ENCODE measurements at places on chromosomes 6 and 20.

- DNase-seq, result peak; percentile 28
Observed at GRCh38 chr20:542777-543368, 717 bp downstream of the CSNK2A1 start.

DNA sequence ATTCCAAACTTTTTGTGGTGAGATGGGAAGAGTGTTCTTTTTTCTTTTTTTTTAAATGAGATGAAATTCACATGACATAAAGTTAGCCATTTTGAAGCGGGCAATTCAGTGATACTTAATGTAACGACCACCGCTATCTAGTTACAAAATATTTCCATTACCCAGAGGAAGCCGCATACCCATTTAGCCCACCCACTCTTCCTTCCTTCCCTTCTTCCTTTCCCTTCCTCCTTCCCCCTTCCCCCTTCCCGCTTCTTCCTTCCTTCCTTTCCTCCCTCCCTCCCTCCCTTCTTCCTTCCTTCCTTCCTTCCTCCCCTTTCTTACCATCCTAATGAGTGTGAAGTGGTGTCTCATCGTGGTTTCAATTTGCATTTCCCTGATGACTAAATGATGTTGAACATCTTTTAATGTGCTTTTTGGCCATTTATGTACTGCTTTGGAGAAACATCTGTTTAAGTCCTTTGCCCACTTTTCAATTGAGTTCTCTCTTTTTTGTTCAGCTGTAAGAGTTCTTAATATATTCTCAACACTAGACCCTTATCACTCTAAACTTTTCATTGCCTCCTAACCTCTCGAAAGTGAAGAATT lies 371.1 kb downstream of the FARS2 start:
- no peak for DNase-seq

GRCh38 chr6:42010185-42010891 lies 40.0 kb upstream of the TAF8 start:
- DNase-seq, result no peak

DNA sequence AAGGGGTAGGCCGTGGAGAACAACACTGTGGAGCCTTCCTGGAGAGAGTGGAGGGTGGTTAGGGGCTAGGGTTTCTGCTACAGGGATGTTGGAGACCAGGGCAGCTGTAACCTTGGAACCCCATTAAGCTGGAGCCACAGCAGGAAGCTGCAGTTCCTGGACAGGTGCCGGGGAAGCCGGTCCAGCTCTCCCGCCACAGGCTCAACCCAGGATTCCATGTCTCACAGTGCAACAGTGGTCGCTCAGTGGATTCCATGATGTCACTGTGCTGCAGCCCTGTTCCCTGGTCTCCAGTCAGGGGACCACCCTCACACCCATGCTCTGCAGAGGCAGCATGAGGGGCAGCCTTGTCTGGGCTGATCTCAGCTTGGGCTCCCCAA lies 264.6 kb upstream of the CDYL start:
- no peak for DNase-seq

DNA sequence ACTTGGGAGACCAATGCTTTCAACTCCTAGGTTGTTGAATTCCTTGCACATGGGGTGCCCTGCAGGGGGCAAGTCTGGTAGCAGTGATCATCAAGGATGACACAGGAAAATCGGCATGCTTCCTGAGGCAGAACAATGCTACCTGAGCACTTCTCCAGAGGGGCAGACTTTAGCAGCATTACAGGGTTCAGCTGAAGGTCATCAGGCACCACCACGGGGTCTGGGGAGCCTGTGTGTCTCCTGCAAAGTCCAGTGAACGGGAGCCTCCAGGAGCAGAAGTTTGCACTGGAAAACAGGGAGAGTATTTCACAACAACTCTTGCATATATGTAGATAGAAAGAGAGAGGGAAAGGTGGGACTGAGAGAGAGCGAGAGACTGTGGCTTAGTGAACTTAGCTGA lies 10.2 kb downstream of the VSX1 start:
- DNase-seq, result no peak

DNA sequence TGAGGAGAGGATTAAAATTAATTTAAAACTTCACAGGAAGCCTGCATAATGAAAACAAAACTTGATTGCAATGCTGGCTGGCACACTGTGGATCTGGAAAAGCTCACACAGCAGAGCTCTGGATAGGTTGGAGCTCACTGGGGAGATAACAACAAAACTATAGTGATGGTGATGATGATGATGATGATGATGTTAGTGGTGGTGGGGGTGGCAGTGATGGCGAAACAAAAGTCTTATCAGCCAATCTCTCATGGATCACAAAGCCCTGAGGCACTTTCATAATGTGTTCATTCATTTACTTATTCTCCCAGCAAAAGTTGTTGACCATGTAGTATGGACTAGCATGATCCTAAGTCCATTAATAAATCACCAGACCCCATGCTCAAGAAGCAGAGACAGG lies 152.0 kb downstream of the MBOAT1 start:
- DNase-seq, result no peak

DNA sequence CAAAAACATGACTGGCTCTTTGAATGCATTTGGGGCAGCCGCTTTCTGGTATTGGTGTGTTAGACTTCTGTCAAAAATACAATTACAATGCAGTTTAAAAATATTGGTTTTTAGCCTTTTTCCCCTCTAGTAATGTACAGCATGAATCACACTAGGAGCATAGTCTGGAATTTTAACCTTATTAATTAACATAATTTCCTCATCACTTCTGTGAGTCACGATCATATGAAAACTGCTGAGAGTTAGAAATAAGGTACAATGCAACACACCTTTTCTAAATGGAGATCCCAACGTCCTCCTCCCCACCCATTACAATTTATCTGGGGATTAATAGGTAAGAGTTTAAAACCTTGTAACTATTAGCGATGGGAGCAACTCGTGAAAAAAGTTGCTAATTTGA lies 297.1 kb upstream of the RIMS1 start:
- DNase-seq, result no peak

- DNase-seq, result no peak
Observed at GRCh38 chr6:127162836-127163235, 44.4 kb downstream of the RSPO3 start.

- DNase-seq, result no peak
Observed at GRCh38 chr6:43267619-43268354, 24.5 kb downstream of the TTBK1 start.

GRCh38 chr6:34237722-34238584 lies 1.3 kb downstream of the HMGA1 start:
- no peak for DNase-seq

DNA sequence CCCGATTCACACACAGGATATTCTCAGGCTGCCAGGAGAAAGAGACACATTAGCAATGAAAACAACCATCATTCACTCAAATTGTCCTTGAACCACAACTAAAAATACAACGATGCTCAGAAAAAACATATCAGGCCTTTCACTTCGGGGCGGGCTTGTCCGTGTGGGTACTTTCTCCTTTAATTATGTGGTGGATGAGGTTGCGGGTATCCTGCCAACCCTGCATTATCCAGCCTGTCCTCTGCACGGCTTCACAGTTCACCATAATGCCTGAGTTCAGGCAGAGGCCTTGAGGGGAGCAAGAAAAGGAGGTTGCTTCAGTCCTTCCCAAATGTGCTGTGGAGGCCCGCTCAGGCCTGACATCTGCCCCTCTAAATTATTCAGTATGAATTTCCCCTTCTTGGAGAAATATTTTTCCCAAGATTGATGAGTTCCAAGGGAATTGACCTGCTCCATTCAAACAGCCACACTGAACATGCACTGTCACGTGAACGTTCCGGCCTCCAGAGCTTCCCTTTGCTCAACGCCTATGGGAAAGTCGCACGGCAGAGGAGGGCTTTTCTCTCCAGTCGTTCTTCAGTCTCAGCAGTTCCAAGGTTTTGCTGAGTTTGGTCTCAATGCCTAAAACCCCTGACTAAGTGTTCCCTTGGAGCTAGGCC lies 70.3 kb downstream of the MYLK4 start:
- no peak for DNase-seq

DNA sequence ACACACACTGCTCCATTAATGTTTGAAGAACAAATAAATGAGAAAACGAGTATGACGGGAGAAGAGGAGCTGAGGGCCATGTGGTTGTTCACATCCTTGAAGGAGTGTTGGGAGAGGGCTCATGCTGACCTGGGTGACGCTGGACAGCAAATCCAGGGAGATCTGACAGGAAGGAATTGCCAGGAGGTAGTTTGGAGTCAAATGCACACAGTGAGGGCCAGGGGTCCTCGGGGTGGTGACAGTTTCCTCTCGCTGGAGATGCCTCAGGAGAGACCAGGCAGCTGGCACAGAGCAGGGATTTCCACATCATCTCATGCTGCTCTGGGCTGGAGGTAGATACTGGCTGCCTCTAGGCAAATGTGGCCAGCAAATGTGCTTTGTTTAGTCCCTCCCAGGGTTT lies 2.0 kb upstream of the TMEM181 start:
- DNase-seq, result no peak

DNA sequence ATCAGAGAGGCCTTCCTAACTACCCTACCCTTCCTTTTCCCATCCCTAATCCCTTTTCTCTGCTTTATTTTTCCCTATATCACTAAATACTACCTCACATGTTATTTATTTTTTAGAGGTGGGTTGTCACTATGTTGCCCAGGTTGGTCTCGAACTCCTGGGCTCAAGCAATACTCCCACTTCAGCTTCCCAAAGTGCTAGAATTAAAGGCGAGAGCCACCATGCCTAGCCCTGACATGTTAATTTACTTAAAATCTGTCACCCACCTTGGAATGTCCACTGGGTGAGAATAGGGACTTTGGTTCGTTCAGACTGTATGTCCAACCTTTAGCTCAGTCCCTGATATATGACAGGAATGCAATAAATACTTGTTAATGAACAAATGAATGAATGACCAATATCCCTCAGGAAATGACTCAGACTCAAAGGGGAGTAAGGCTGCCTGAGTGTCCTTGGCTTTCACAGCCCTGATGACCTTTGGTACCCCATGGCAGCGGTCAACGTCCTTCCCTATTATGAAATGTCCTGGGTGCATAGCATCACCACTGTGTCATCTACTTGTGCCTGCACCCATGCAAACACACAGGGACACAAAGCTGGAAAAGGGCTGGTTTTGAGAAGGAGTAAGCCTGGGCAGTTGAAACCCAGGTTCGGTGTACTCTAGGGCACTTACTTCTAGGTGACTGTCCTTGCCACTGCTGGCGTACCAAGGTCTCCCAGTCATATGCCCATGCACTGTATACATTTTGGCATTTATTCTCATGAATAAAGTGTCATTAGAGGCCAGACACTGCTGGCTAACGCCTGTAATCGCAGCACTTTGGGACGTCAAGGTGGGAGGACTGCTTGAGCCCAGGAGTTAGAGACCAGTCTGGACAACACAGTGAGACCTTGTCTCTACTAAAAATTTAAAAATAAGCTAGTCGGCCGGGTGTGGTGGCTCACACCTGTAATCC lies 26.5 kb downstream of the BCL2L1 start:
- DNase-seq, result no peak

DNA sequence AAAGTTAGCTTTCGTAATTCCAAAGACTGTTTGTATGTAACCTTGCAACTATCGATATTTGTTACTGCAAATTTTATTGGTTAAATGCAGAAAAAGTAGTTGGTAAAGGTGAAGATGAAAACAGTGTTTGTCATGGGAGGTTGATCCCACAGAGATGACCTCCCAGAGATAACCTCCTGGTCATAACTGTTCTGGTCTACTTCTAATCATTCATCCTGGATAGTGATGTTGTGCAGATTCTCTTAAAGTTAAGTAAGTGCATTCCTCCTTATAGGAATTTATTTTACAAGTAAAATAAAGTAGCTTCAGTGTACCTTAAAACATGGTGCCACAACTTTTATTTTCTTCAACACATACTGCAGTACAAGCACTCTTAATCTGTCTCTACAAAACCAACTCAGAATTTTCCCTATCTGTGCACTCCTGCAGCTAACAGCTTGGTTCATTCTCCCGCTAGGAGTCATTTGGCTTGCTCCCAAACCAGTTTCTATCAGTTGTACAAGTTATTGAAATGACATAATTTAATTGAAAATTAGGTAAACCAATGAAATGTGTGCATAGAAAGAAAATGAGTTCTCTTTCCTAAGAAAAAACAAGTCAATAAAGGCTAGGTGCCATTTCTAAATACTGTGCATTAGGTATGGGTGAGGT lies 19.2 kb downstream of the METTL24 start:
- DNase-seq, result no peak

DNA sequence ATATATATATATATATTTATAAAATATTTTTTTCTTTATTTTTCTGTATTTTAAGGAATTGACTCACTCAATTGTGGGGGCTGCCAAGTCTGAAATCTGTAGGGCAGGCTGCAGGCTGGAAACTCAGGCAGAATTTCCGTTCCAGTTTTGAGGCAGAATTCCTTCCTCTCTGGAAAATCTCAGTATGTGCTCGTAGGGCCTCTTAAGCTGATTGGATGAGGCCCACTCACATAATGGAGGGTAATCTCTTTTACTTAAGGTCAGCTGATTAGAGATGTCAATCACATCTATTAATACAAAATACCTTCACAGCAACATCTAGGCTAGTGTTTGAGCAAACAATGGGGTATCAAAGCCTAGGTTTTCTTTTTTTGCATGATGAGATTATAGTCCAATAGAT lies 244.7 kb upstream of the RNF24 start:
- DNase-seq, result no peak

GRCh38 chr6:119027465-119027864 lies 51.0 kb downstream of the FAM184A start:
- no peak for DNase-seq

DNA sequence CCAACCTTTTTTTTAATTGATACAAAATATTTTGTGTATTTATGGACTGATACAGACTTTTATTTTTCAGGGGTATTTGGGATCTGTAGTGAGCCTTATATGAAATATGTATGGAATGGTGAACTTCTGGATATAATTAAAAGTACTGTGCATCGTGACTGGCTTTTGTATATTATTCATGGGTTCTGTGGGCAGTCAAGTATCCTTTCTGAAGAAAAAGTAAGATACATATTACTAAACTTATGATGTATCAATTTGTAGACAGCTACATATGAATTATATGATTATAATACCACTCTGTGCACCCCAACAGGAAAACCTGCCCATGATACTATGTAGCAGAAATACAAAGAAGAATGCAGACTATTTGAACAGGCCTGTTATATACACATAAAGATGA lies 47.2 kb downstream of the FIG4 start:
- DNase-seq, result no peak

GRCh38 chr6:71130277-71130676 lies 158.3 kb upstream of the OGFRL1 start:
- no peak for DNase-seq

- no peak for DNase-seq
Observed at GRCh38 chr6:40344566-40345167, 242.5 kb downstream of the LRFN2 start.

DNA sequence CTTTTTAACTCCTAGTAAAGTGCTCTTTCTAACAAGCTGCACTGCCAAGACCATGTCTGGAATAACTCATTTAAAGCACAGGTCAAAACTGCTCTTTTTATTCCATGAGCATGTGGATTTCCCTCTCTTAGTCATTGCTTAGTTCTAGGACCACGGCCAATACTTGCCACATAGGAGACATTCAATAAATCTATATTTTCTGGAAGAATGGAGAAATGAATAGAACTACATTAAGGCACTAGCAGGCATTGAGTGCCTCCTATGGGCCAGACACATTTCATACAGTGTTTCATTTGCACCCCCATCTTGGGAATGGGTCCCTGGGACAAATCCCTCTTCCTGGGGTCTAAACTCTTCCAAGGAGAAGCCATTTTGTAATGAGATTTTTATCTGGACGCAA lies 552.8 kb upstream of the CITED2 start:
- no peak for DNase-seq

- DNase-seq, result no peak
Observed at GRCh38 chr6:153858529-153858928, 180.5 kb upstream of the OPRM1 start.
